Cortex of kidney (tissue), 1 donor: ENCODE measurements at places on chromosomes 1 and 21.

DNA sequence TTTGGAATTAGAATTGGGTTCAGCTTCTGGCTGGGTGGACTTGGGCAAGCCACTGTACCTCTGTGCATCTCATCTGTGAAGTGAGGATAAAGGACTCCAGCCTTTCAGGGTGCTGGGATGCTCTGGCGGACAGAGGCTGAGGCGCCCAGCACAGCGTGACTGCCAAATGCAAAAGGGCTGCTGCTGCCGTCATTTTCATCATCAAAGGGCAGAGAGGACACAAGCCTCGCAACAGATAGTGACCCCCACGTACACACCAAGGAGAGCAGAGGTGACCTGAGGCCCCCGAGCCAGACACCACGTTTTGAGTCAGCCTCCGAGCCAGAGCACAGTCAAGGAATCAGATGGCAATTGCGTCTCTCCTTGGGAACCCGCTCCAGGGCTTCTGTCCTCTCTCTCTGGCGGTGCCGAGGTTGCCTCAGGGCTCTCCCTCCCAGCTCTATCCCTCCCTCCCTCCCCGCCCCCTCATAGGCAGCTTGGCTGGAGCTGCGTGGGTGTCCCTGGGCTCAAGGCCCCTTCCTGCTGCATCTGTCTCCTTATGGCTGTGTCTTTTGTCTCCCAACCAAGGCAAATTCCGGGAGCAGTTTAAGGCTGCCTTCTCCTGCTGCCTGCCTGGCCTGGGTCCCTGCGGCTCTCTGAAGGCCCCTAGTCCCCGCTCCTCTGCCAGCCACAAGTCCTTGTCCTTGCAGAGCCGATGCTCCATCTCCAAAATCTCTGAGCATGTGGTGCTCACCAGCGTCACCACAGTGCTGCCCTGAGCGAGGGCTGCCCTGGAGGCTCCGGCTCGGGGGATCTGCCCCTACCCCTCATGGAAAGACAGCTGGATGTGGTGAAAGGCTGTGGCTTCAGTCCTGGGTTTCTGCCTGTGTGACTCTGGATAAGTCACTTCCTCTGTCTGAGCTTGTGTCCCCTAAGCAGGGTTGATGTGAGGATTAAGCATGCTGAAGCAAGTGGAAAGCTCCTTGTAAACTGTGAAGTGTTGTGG lies 9.0 kb downstream of the HCRTR1 start:
- no peak for DNase-seq

DNA sequence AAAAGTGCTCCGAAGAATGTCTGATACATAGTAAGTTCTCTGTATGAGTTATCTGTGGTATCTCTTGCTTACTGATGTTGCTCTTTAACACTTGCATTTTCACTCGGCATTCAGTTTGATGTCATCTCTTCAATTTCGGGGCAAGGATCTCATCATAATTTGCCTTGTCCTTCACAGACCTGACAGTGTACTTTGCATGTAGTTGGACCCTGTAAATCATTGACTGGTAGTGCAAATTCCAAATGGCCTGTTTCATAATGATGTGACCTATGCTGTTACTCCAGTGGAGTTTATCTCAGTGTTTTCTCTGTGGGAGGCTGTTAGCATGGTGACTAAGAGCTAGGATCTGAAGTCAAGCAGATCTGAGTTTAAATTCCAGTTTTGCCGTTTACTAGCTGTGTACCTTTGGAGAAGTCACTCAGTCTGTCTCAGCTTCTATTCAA lies 34.2 kb upstream of the ABCD3 start:
- DNase-seq = no peak

GRCh38 chr1:225845571-225846259 lies 35.8 kb downstream of the EPHX1 start:
- no peak for DNase-seq

GRCh38 chr1:222911866-222912265 lies 97.0 kb downstream of the DISP1 start:
- no peak for DNase-seq

DNA sequence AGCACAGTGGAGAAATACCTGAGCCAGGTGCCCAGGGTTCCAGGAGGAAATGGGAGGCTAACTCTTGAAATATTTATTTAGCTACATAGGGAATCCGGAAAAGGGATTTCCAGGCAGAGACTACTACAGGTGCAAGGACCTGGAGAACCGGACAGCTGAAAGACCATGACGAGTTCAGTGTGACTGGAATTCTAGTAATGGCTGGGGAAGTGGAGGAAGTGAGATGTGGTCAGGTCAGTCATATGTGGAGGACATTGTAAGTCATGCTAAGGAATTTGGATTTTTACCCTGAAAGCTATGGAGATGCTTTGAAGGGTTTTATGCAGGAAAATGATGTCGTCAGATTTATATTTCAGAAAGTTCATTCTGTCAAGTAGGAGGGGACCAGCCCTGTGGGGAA lies 1.8 kb downstream of the CAP1 start:
- no peak for DNase-seq

DNA sequence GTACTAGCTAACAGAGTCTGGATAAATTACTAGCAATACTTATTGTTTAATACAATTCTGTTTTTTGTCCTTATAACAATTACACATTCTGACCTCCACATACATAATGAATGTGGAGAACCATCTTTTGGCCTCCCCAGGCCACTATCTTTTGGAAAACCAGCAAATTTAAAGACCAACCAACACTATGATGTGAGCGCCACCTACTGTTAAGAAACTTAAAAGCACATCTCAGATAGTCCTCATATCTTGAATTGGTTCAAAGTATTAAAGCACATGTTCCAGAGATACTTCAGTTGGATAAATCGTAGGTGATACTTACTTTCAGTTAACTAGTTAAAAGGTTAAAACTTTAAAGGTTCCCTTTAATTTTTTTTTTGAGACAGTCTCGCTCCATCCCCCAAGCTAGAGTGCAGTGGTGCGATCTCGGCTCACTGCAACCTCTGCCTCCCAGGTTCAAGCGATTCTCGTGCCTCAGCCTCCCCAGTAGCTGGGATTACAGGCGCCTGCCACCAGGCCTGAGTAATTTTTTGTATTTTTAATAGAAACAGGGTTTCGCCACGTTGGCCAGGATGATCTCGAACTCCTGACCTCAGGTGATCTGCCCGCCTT lies 29.3 kb upstream of the USP1 start:
- DNase-seq = no peak

- DNase-seq = no peak
Measured at GRCh38 chr1:210144736-210145135, 87.9 kb upstream of the SERTAD4 start.

DNA sequence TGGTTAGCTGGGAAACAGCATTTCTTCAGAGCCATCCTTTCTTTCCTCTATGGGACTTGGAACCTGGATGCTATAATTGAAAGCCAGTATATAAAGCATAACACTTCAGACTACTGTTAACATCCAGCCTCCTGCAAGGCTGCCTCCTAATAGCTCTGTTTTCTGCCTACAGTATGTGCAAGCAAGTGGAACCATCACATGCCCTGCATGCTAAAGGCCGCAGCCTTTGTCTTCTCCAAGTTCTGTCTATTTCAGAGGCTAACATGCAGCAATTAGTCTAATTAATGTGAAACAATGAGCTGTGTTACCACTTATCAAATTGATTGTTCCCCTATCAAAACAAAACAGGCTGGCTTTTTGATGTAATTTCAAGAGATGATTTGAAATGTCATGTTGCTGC lies 82.7 kb upstream of the ESRRG start:
- no peak for DNase-seq

DNA sequence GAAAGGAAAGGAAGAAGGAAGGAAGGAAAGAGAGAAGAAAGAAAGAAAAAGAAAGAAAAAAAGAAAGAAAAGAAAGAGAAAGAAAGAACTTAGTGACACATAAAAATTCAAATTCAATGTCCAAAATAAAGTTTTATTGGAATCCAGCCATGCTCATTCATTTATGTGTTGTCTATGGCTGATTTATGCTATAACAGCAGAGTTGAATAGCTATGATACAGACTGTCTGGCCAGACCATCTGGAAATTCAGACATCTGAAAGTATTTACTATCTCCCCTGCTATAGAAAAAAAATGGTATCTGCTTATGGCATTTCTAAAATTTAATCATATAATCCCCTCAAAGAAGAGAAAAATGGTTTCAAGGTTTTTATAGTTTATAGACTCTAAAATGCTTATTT lies 79.4 kb upstream of the RRP15 start:
- DNase-seq = no peak

GRCh38 chr1:77040826-77041225 lies 173.5 kb downstream of the ST6GALNAC5 start:
- DNase-seq = no peak

GRCh38 chr1:40017951-40018575 lies 22.5 kb upstream of the CAP1 start:
- no peak for DNase-seq

DNA sequence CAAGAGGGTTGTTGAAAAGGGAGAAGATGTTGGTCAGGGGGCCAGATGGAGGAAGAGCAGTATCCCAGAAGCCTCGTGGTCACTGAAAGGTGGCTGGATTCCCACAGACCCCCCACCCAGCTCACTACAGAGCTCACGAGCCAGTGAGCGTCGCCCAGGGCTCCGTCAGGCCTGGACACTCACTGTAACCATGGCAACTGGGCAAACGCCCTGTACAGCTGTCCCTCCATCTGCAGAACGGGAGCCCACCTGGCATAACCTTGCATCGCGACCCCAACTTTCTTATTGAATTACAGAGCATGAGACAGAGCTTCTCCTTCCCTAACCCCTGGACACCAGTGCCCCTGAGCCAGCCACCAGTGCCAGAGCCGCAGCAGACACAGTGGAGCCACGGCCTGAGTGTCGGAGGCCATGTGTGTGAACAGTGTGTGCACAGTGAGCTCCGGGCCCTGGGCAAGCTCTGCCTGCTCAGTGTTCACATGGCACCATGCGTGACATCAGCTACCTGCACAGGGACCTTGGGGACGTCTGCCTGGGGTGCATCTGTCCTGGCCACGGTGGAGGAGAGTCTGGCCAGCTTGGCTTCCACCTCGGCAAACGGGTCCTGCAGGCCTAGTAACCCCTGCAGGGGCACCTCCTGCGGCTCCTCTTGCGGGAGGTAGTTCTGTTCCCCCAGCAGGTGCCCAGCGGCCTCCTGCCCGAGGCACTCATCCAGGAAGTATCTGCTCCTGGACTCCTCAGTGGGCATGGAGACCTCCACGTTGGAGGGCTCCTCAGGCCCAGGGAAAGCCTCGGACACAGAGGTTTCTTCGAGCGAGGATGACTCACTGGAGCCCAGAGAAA lies 25.9 kb upstream of the DDOST start:
- no peak for DNase-seq

GRCh38 chr1:97870589-97870988 lies 50.2 kb downstream of the DPYD start:
- no peak for DNase-seq

- no peak for DNase-seq
Measured at GRCh38 chr1:2558420-2558819, 2.2 kb downstream of the TNFRSF14 start.

GRCh38 chr1:7120863-7121621 lies 335.8 kb downstream of the CAMTA1 start:
- no peak for DNase-seq

DNA sequence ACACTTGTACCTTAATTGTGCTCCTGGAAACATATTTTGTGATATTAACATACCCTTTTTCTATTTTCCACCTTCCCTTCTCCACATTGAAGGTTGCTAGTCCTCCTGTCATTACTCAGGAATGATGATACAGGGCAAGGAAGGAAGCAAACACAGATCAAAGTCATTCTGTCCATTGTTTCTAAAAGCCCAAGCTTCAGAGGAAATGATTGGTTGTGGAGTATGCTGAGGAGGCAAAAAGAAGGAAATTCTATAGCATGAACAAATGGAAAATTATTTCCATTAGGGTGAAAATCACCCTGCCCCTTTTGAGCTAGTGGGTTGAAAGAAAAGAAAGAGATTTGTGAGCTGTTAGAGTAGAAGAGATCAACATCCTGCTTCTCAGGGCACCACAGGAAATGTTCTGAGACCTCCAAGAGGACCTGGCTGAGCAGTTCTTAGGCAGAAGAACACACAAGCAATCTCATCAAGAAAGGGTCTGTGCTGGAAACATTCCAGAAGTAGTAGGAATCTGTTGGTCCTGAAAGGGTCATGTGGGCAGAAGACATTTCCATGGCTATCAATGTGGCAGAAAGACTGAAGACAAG lies 29.0 kb upstream of the PRRX1 start:
- DNase-seq = no peak

- DNase-seq = no peak
Measured at GRCh38 chr1:73104749-73105148, 822.4 kb upstream of the NEGR1 start.

DNA sequence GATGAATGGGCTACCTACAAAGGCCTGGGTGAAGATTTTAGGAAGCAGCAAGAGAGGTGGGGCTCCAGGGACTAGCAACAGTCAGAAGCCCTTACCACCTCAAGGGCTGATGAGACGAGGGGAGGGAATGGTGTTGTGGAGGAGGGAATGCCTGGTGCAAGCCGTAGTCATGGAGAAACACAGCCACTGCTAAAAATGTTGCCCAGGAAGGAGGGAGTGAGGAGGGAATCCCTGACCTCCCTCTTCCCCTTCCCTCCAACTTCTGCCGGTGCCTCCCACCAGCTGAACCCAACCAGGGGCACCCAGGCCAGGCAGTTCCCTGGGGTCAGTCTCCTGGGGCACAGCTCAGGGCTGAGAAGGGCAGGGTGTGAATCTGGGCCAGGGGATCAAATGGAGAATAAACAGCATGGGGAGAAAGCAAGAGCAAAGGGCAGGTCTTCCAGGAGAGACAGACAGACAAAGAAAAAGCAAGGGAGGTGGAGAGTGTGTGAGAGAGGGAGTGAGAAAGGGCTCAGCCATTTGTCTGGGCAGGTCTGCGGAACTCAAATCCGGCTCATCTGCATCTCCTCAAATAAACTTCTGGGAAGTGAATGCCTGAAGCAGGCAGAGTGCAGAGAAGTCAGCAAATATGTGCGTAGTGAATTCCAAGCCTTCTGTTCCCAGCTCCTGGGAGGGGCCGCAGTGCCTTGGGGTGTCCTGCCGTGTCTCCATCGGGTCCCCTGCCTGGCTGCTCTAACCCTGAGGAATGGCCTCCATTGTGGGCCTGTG lies 27.1 kb upstream of the POU3F1 start:
- no peak for DNase-seq

DNA sequence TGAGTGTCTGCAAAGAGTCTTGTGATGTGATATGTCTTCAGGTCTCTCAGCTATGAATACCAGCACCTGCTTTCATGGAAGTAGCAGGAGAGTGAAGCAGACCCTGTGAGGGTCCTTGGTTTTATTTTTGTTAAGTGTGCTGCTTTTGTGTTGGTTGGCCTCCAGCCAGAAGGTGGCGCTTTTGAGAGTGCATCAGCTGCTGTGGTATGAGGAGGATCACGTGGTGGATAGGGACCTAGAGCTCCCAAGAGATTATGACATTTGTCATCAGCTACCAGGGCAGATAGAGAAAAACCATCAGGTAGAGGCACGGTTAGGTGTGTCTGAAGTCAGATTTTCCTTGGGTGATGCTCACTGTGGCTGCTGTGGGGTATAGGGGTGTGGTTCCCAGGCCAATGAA lies 1232.1 kb downstream of the MRPL39 start:
- DNase-seq = no peak

DNA sequence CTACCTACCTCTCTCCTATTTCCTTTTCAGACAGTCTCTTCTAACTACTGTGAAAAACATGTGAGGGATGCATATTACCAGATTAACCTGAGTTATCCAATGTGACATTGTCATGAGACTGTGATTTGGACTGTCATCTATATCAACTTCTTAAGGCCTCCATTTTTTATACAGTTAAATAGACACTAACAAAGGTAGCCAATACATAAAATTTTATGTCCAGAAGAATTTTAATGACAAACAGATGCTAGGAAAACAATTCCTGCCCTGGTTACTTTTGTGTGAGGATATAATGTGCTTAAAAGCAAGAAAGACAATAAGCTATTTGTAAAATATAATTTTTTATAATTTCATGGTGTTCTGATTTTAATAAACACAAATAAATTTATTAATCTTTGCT lies 136.2 kb downstream of the DPYD start:
- DNase-seq = no peak

GRCh38 chr21:37008724-37009123 lies 2.2 kb downstream of the RIPPLY3 start:
- DNase-seq = no peak
